ENCODE measurements at places on chromosomes 3 and 15. TPM values are rescaled to one million over a fixed set of nuclear protein-coding genes. Genes with fewer than 3 reads are reported as not detected.

DNA sequence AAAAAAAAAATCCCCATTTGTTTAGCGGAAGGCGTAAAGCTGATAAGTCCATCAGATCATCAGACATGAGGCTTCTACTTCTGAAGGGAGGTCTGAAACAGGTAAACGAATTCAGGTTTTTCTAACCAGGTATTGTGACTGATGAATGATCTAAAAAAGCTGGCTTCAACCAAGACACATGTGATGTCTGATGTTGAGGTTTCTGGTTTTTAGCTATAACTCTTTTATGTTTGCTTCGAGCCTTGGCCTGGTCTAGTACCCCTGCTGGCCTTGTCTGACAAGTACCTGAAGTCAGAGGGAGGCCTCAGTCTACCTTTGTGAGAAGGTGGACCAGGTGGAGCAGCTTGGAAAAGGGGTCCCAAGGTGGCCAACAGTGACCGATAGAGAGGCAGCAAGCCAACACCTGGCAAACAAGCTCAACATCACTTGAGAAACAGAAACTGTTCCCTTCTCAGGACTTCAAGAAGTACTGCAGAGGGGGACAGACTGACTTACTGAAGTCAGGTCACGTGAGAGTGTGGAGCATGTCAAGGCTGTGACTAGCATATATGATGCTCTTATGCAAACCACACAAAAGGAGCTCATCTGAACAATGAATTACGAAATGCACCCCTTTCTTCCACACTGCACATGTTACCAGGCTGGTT is 33.0 kb upstream of the CA12 start:
- DNase-seq = no peak
- H3K4me3 ChIP-seq = no peak overlapping the region
- no peaks in the 10 kb centered on the region for H3K27me3 ChIP-seq
- H3K27ac ChIP-seq = no peak overlapping the region
- H3K4me1 ChIP-seq = no peaks in the 10 kb centered on the region

GRCh38 chr3:151452368-151452767 is 8.5 kb downstream of the IGSF10 start:
- H3K4me1 ChIP-seq = peaks cover 10% of the 10 kb centered on the region
- no peak overlapping the region for H3K27ac ChIP-seq
- no peaks in the 10 kb centered on the region for H3K36me3 ChIP-seq
- no peak for DNase-seq

DNA sequence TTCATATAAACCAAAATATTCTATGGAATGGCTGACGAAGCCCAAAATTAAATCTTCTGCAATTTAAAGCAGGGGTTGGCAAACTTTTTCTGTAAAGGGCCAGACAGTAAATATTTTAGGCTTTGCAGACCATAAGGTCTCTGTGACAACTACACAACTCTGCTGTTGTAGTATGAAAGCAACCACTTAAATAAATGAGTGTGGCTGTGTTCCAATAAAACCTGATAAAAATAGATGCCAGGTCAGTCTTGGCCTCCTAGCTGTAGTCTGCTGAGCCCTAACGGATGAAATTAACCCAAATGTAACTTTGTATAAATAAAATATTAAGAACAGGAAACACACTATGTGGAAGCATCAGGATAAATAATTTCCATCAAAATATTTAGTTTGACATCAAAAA is 104.2 kb downstream of the FBXL22 start:
- no peaks in the 10 kb centered on the region for H3K27me3 ChIP-seq
- no peak for DNase-seq
- H3K4me3 ChIP-seq = no peak overlapping the region
- peaks cover 6% of the 10 kb centered on the region for H3K36me3 ChIP-seq
- H3K4me1 ChIP-seq = peaks cover 3% of the 10 kb centered on the region

- H3K27me3 ChIP-seq = no peaks in the 10 kb centered on the region
- peak overlapping the region; percentile 93 for H3K4me3 ChIP-seq
- H3K36me3 ChIP-seq = no peaks in the 10 kb centered on the region
These were observed 70.6 kb upstream of the LRRFIP2 start for GRCh38 chr3:37245003-37245402.

SLC28A1 gene
- 0.16 TPM for total RNA-seq

DNA sequence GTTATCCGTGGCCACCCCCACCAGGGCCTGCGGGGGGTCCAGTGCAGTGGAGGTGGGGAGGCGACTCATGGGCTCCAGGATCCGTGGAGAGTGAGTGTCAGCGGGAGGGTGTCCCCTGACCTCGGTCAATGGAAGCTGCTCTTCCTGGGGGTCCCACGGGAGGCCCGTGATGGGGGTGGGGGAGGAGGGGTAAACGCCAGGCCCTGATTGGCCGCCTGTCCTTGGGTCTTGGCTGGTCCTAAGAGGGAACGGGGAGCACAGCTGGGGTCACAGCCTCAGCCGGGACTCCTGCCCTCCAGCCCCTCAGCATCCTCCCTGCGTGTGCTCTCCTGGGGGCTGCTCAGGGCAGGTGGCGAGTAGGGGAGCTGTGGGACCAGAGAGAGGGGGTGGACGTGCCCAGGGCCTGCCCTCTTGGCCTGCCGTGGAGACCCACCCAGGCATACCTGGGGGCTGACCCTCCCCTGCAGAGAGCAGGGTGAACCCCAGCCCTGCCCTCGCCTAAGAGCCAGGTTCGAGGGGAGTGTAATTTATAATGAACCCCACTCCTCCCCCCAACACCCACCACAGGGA is 184.6 kb downstream of the GOLGA6L6 start:
- no peak overlapping the region for H3K4me3 ChIP-seq
- no peaks in the 10 kb centered on the region for H3K36me3 ChIP-seq
- peaks cover 22% of the 10 kb centered on the region for H3K27me3 ChIP-seq
- H3K27ac ChIP-seq = no peak overlapping the region

DNA sequence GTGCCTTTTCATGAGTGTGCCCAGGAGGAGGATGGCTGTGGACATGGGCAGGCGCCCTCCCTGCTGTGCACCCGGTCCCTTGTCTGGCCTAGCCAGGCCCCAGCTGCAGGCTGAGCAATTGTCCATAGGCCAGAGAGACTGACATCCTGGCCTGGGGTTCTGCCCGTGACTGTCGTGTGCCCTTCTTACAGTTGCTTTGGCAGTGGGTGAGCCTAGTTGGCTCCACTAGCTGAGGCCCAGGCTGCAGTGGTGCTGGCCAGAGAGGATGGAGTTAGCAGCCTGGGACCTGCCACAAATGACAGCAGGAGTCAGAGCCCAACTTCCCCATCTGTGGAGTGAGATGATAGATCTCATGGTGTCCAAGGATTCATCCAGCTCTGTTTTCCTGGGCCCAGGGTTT is 9.0 kb upstream of the CHRNB4 start:
- H3K4me3 ChIP-seq = no peak overlapping the region
- H3K36me3 ChIP-seq = no peaks in the 10 kb centered on the region
- H3K27me3 ChIP-seq = peaks cover 8% of the 10 kb centered on the region
- DNase-seq = no peak

- DNase-seq = no peak
- no peak overlapping the region for H3K27ac ChIP-seq
- H3K4me3 ChIP-seq = no peak overlapping the region
- H3K4me1 ChIP-seq = peaks cover 8% of the 10 kb centered on the region
- no peaks in the 10 kb centered on the region for H3K36me3 ChIP-seq
These were observed 390.4 kb downstream of the ZBTB20 start for GRCh38 chr3:114756506-114757279.

MNS1 gene
- 5.5 TPM for total RNA-seq

IQCH gene
- total RNA-seq = 1.9 TPM

- peaks cover 25% of the 10 kb centered on the region for H3K36me3 ChIP-seq
- peaks cover 68% of the 10 kb centered on the region for H3K4me1 ChIP-seq
- peaks cover 4% of the 10 kb centered on the region for H3K27me3 ChIP-seq
- DNase-seq = no peak
- peak overlapping the region; percentile 79 for H3K4me3 ChIP-seq
- H3K27ac ChIP-seq = peak overlapping the region; percentile 0
These were observed 1.3 kb upstream of the AEN start for GRCh38 chr15:88619796-88620195.

DNA sequence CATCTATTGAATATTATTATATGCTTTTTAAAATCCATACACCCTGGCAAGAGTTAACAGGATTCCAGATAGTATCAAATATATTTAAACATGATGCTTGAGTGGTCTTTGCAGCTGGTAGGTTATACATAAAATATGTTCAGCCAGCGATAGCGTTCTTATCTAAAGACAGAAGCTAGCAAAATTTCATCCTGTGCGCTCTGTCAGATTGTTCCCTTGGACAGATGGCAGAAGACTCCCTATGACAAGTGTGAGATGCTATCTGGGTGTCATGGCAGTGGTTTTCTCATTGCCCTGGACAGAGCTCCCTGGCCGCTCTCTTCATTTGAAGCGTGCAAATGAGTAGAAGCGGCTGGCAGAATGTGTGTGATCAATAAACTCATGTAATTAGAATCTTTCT is 175.2 kb upstream of the SOX14 start:
- H3K27ac ChIP-seq = no peak overlapping the region
- no peak overlapping the region for H3K4me3 ChIP-seq
- H3K4me1 ChIP-seq = peaks cover 12% of the 10 kb centered on the region
- peaks cover 20% of the 10 kb centered on the region for H3K36me3 ChIP-seq
- H3K27me3 ChIP-seq = peaks cover 3% of the 10 kb centered on the region

Data from WTC11 (cell line).